GM10248 (cell line): ENCODE measurements at places on chromosomes 5 and 9.

- no peak for DNase-seq
These were observed 4.6 kb downstream of the TEX53 start for GRCh38 chr9:114652776-114653555.

GRCh38 chr9:108100571-108100970 lies 611.0 kb upstream of the KLF4 start:
- DNase-seq, result no peak

- DNase-seq, result no peak
These were observed 214.4 kb downstream of the EFNA5 start for GRCh38 chr5:107456281-107456715.

GRCh38 chr9:124551472-124552272 lies 44.5 kb upstream of the NR5A1 start:
- DNase-seq, result peak; percentile 44

DNA sequence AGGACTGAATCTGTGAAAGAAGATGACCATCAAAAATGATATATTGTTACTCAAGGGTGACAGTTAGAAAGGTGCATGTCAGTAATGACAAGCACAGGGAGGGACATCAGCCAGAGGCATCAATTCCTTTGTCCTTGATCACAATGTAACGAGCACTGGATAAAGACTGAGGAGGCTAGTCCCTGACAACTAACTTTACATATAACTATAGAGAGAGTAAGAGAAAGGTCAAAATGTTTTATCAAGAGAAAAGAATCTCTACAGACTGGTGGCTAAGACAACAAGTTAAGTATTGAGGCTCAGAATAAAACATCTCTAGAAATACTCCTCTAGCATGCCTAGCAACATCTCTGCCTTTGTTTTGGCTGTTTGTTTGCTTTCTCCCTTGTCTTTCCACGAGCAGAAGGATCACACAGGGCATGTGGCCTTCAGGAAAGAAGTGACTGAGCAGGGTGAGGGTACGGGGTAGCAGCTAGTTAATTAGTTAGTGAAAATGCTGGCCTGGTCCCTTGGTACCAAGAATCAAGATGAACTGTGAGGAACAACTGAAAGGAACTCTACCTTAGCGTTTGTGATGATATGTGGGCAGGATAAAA lies 724.1 kb upstream of the MEF2C start:
- DNase-seq, result no peak

- no peak for DNase-seq
These were observed 662.7 kb upstream of the RGMB start for GRCh38 chr5:98110791-98111190.

GRCh38 chr5:134464988-134465815 lies 53.5 kb upstream of the CDKN2AIPNL start:
- no peak for DNase-seq

GRCh38 chr5:54135042-54135441 lies 175.3 kb downstream of the ARL15 start:
- no peak for DNase-seq

DNA sequence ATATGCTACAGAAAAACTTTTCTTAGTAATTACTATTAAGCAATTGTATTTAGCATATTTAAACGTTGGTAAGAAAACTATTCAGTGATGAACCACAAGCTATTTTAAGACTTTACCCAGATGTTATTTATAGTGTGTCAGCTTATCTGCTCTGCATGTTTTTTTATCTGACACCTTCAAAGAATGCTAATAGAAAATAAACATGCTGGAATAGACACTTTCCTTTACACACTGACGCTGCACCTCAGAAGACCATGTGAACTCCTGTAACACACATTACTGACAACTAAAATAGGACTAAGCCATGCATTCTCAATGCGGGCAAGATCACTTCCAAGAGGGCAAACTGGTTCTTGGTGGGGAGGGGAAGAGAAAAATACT lies 38.3 kb downstream of the FNIP1 start:
- no peak for DNase-seq

GRCh38 chr5:96015709-96016108 lies 54.1 kb upstream of the ELL2 start:
- no peak for DNase-seq

DNA sequence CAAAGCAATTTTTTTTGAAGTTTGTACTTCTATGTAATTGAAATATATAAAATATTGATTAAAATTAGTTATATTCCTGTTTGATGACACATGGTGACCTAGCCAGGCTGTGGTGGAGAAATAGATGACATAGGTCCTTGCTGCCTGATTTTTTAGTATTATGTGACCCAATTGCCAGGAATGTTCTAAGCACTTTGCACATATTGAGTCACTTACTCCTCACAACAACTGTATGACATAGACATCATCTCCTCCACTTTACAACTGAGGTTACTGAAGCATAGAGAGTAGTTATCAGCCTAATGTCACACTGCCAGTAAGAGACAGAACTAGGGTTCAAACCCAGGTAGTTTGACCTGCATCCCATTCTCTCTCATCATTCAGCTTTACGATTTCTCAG lies 26.2 kb upstream of the SNX18 start:
- no peak for DNase-seq

GRCh38 chr9:70044490-70045307 lies 1.1 kb downstream of the MAMDC2 start:
- no peak for DNase-seq

DNA sequence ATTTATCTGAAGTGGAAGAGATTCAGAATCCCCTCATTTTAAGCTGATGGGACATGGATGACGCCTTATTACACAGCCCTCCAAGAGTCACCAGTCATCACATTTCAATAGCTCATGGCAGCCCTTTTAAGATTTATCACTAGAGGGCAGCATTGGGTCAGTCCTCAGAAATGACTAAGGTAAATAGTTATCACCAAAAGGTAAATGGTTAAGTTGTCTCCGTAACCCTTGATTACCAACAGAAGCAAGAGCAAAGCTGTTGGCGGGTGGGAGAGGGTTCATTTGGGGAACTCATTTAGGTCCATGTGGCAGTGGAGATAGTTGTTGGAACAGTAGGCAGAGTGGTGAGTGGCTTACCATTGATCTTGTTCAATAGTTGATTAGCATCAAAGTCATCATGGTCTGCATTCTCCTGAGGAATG lies 12.0 kb upstream of the C9 start:
- peak; percentile 43 for DNase-seq

- DNase-seq, result no peak
These were observed 73.6 kb downstream of the FBXL7 start for GRCh38 chr5:15573590-15573989.

DNA sequence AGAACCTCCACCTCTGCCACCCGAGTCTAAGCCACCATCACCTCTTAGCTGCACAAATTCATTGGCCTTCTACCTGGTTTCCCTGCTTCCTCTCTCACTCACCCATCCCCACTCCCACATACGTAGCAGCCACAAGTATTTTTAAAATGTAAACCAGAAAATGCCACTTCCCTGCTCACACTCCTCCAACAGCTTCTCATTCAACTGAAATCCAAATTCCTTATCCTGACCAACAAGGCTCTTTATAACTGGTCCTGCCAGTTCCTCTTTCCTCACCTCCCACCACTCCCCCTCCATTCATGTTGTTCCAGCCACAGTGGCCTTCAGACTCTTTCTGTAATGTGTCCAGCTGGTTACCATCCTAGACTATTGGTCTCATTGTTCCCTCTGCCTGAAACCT lies 25.0 kb upstream of the PALM2AKAP2 start:
- no peak for DNase-seq

DNA sequence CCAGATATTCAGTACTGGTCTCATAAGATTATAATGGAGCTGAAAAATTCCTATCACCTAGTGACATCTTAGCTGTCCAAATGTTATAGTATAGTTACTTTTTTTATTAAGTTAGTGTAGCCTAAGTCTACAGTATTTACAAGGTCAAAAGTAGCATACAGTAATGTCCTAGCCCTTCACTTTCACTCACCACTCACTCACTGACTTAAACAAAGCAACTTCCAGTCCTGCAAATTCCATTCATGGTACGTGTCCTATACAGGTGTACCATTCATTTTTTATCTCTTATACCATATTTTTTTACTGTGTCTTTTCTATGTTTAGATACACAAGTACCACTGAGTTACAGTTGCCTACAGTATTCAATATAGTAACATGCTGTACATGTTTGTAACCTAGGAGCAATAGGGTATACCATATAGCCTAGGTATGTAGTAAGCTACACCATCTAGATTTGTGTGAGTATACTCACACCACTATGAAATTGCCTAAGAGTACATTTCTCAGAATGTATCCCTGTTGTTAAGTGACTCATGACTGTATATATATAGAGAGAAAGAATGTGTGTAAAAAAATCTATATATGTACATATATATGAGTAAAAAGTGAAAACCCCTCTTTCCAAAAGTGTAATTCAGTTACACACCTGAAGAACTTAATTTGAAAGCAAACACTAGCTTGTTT lies 234.8 kb upstream of the WWC1 start:
- no peak for DNase-seq

- peak; percentile 60 for DNase-seq
These were observed 29.4 kb downstream of the IER5L start for GRCh38 chr9:129148463-129149204.

GRCh38 chr9:93378276-93378675 lies 73.2 kb upstream of the FAM120A start:
- no peak for DNase-seq

DNA sequence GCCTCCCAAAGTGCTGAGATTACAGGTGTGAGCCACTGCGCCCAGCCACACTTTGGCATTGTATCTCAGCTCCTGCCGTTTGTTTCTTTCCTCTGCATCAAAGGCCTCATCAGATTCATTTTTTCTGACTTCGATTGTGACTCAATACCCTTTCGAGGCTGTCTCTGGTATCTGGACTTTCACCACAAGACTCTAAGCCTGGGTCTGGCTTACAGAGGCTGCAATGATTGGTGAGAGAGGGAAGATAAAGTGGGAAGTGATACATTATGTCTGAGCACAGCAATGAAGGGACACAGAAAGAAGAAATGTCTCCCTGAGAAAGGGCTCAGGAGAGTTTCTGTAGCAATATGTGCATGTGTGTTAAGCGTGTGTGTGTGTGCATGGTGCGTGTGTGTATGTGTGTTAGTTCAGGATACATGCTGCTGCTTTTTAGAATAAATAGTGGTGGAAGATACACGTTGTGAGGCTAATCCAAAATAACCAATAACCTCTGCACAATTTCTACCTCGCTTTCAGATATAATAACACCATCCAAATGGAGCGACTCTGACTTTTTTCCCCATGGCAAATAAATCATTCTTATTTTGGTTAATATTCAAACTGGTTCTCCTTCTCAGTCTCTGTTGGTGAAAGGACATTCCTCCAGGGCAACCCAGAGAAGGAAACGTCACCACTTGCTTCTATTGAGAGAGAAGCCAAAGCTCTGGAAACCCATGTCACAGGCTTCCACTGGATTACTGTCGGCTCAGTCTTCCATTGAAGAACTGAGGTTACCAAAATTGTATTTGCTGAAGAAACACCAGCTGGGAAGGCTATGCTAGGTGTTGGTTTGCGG lies 8.1 kb upstream of the DAB2 start:
- DNase-seq, result no peak

DNA sequence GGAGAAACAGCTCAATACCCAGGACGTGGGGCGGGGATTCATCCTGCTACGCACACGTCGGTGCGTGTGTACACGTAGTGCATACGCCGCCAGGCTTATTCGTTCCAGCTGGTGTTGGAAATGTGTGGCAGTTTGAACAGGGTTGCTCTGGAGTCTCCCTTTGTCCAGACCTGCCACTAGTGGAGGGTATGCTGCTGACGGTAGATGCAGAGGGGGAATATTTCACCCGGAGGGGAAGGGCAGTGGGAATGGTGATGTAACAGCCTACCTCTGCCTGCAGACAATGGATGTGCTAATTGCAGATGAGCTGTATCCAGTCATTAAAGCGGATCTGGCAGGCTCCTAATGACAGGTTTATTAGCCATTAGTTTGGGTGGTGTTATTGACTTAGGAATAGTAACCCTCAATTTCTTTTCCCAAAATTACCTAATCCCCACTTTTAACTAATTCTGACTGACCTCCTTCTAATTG lies 142.7 kb downstream of the PAX5 start:
- DNase-seq, result no peak

- DNase-seq, result no peak
These were observed 41.9 kb upstream of the PPP2R2B start for GRCh38 chr5:146920351-146920881.

DNA sequence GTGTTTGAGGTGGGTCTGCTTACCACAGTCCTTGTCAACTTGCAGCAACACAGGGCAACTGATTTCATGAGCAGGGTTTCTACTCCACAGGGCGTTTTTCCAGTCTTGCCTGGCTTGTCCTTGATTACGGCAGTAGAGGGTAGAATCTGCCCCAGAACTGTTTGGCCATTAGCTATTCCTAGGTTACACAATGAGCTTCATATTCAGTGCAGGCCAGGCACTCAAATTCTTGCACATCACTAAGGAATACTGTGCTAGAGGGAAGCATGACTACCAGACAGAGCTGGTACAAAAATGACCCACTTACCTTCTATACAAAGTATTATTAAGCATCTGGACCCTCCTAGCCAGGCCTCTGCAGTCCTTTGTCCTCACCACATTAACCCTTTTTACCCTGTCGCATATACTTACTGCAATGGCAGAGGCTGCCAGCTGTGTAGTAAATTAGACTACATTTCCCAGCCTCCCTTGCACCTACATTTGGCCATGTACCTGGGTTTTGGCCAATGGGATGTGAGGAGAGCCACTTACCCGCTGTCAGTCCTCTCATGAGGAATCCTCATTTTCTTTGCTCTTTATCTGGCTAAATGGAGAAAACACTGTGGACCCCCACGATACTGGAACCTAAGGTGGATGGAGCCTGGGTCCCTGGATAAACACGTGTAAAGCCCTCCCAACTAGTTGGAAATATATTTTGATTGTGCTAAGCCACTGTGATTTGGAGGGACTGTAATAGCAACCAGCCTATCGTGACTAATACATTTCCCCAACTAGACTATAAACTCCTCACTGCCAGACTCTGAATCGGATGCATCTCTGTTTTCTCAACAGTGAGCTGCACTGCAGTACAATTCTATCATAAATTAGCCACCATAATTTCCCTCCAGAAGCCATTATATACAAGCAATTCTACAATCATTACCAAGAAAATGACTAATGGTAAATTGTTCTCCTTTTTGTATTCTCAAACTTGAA lies 218.7 kb downstream of the GLIS3 start:
- DNase-seq, result no peak

DNA sequence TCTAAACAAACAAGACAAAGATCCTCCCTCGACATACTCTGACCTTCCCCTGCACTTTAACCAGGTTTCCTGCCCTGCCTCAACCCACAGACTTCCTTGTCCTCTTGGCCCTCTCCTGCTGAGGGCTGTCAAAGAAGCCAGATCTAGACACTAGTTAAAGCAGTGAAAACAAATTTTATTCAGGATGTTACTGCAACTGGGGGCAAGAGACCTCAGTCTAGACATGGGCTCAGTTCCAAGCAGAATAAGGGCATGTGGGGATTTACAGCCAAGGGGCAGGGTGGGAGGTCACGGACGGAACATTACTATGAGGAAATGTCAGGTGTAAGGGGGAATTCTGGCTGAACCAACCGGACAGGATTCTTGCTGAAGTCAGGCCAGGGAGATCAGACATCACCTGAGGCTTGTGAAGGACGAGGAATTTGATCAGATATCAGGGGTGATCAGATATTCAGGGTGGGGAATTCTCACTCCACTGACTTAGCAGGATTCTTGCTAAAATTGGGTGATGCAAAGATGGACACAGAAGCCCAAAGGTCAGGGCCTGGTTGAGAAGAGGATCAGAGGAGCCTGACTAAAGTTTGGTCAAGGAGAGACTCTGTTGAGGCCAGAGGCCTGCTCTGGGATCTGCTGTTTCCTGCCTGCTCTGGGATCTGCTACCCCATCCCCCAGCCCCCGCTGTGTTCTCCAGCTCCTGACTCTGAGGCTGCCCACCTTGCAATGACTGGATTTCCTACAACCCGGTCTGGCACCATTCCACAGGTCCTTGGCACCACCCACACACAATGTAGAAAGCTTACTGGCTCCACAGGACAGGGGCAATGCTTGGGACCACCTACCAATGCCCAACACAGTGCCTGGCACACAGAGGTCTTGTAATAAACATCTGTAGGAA lies 21.5 kb downstream of the GABBR2 start:
- DNase-seq, result no peak
